ENCODE measurements at places on chromosomes 13 and 19.

GRCh38 chr19:33187183-33187540, 7.0 kb upstream of the LRP3 start:
- DNase-seq = no peak

GRCh38 chr19:9941671-9942070, 5.4 kb upstream of the OLFM2 start:
- no peak for DNase-seq

DNA sequence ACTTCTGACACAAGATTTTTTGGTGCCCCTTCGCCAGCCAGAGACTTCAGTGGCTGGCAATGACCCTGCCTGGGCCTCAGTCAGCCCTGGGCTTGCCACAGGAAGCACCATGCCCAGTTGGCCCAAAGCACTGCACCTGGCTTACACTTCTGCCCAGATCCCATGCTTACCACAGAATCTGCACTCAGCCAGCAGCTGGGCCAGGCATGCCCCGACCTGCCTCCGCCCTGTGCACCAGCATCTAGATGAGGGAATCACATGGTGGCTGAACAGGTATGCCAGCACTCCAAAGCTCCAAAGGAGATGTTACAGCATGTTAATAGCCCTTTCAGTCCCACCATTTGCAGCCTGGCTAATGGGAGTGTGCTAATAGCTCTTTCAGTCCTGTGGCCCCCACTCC, 690.9 kb downstream of the SLITRK6 start:
- DNase-seq = no peak

DNA sequence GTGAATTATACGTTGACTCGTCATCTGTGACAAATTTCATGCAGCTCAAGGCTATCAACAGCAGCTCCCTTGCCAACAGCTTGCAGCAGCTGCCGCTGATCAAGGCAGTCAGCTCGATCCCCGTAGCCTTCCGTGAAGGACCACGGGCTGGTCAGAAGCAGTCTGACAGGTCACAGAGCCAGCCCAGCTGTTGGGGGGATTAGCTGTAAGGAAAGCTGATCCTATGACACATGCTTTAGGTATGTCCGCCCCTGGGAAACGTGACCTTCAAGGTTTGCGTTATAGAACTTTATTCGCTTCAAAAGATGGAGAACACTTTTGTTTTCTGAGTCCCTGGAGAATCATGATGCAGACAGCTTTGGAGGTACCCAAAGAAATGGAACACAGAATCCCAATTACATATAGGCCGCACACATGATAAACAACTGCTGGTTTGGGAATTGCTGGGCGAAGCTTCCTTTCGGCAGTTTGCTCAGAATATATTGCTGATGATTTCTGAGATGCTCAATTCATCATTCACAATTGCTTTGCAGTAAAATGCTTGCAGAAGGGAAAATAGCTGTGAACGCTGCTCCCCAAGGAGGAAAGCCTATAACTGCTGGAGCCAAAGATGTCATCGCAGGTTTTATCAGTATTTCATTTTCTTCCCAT, 62.6 kb upstream of the USP29 start:
- no peak for DNase-seq

GRCh38 chr19:7191946-7192691, 102.1 kb downstream of the INSR start:
- peak; percentile 83 for DNase-seq

- DNase-seq = no peak
Observed at GRCh38 chr19:19434483-19435045, 29.1 kb downstream of the GATAD2A start.

DNA sequence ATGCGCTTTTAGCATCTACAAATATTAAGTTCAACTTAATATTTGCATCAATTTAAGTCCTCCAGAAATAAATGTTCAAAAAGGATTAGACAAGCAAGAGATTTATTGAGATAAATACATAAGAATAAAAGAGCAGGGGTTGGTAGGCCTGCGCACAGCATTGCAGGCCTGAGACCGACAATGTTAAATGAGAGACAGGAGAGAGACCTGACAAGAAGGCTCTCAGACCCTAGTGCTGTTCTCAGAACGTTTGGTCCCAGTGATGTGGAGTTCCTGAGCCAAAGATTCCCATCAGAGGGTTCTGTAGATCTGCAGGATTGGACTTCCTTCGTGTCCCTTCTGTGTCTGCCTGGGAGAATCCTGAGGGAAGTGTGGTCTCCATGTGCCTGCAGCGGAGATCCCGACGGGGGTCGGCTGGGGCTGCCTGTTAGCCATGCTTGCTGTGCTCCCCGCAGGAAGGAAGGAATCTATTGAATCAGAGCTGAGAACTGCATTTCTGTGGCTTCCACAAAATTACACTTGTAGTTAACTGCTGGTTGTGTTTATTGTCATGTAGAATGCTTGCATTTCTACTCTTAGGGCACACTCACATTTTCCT, 369.9 kb upstream of the SLC10A2 start:
- DNase-seq = no peak

DNA sequence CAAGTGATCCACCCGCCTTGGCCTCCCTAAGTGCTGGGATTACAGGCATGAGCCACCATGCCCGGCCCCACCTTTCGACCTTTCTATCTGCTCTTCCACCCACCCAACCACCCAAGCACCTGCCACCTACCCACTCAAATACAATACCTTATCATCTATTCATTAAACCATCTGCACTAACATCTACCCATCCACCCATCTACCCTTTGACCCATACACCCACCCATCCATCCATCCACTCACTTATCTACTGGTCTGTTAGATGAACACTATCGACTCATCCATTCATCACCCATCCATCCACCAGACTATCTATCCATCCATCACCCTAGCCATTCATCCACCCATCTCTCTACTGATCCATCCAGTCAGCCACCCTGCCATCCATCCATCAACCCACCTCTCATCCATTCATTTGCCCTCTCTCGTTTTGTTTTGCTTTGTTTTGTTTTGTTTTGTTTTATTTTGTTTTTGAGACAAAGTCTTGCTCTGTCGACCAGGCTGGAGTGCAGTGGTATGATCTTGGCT, 17.2 kb downstream of the EML2 start:
- DNase-seq = no peak

GRCh38 chr13:19596960-19597361, 35.6 kb upstream of the TPTE2 start:
- no peak for DNase-seq

GRCh38 chr13:22173610-22174009, 502.7 kb downstream of the FGF9 start:
- DNase-seq = no peak

DNA sequence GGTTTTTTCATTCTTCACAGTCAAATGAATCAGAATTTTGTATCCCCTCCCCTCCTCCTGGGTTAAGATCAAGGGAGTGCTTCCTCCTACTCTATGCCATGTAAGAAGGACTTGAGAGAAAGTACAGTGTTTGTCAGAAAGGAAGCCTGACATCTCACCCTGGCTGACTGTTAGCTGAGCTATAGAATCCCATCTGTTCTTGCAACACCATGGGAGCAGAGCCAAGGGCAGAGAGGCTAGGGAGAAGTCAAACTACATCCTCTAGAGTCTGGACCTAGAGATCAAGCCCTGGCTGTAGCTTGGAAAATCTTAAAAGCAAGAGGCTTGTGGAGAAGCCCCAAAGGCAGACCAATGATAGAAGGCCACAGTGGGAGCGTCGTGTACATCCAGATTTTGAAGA, 145.9 kb downstream of the OLFM4 start:
- DNase-seq = no peak

- no peak for DNase-seq
Observed at GRCh38 chr13:112177450-112178288, 110.7 kb downstream of the SOX1 start.

- peak; percentile 91 for DNase-seq
Observed at GRCh38 chr13:20924758-20925394, 22.3 kb upstream of the XPO4 start.

DNA sequence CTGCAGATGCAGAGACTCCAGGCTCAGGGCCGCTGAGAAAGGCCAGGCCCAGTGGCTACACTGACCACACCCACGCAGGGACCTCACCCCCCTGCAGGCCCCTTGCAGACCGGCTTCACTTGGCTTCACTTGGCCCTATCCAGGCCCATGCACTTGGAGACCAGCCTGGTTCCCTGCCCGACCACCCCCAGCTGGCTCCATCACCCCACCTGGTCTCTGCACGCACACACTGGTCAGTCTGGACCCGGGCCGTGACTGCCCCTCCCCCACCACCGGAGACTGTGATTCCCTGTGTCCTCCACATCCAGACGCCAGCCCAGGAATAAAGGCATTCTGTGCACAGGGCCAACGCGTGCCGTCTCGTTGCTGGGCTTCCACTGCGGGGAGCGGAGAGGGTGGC, 4.9 kb upstream of the EBI3 start:
- DNase-seq = no peak

GRCh38 chr13:107712145-107712860, 503.0 kb downstream of the LIG4 start:
- no peak for DNase-seq
